ENCODE measurements at places on chromosomes 11 and 22.
A peak's percentile ranks its signal among the peaks of the same experiment; 100 is the strongest.

- no peak for DNase-seq
Measured at GRCh38 chr22:27636716-27637508, 164.6 kb downstream of the MN1 start.

DNA sequence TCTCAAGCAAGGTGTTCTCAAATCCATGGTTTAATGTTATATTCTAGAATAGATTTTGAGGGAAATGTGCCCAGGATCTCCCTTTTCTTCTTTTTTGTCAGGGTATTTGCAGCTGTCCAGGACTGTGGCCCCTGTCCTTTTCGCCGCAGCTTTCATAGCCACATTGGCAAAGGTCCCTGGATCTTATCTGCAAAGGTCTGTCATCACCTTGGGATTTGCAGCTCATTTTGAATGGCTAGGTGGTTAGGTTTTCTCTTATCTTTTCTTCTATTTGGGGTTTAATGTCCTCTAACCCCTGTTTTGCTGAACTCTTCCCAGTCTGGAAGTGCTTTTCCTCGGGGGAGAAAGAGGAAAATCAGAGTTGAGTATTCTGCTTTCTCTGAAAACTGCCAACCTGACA is 11.7 kb upstream of the C1QTNF4 start:
- no peak for DNase-seq

- DNase-seq, result peak; percentile 37
Measured at GRCh38 chr11:30128269-30128932, 102.4 kb upstream of the FSHB start.

GRCh38 chr11:128653801-128654231 is 40.1 kb upstream of the FLI1 start:
- DNase-seq, result peak; percentile 85

DNA sequence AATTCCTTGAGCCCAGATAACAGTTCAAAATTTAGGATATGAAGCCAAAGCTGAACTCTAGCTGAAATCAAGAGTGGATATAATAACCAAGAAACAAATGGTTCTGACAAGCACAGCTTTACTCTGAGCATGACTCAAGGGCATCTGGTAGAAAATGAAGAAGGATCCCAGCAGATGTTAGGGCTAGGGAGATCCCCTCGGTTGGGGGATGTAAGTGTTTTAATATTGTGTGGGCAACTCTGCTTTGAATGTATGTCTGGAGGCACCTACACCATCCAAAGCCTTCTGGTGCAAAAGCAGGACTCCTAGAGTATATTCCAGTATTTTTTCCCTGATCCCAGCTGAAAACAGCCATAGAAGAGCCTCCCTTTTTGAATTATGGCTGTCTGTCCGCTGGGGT is 61.7 kb downstream of the FLI1 start:
- DNase-seq, result no peak

DNA sequence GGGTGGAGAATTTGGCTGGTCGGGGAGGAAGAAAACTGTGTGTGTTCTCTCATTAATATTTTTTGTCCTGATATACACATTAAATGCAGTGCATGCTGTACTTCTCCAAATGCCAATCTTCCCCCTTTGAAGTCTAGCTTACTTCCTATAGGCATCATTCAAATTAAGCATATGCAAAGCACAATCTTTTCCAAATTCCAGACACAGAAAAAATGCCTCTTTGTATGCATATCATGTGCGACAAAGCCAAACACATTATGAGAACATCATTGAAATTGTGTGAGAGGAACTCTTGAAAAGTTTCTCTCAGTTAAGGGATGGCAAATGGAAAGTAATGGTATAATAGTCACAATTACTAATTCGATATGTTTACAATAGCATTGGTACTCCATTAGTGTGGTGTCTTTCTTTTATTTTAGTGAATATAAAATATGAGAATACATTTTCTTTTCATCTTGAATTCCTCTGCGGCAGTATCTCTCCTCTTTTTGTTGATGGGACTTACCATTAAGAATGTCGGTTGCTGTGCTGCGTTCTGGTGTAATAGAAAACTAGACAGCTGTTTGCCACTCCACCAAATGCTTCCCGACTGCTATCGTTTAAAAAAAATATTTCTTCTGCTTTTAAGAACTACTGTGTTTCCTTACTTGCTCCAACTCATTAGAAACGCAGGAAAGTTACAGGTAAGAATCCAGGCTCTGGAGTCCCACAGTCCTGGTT is 19.3 kb upstream of the NRIP3 start:
- no peak for DNase-seq

- peak; percentile 19 for DNase-seq
Measured at GRCh38 chr22:49838771-49839717, 11.4 kb upstream of the BRD1 start.

GRCh38 chr11:38968951-38969350 is 2370.9 kb upstream of the RAG2 start:
- no peak for DNase-seq

DNA sequence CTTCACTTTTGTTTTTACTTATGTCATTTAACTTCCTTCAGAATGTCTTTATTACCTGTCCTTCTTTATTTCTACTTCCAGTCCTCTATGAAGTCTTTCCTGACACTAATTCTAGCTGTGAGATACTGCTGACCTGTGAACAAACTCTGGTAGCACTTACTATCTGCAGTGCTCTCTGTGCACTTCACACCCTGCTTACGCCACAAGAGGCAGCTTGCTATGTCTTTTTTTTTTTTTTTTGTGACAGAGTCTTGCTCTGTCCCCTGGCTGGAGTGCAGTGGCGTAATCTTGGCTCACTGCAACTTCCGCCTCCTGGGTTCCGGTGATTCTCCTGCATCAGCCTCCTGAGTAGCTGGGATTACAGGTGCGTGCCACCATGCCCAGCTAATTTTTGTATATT is 10.7 kb downstream of the STIM1 start:
- no peak for DNase-seq

DNA sequence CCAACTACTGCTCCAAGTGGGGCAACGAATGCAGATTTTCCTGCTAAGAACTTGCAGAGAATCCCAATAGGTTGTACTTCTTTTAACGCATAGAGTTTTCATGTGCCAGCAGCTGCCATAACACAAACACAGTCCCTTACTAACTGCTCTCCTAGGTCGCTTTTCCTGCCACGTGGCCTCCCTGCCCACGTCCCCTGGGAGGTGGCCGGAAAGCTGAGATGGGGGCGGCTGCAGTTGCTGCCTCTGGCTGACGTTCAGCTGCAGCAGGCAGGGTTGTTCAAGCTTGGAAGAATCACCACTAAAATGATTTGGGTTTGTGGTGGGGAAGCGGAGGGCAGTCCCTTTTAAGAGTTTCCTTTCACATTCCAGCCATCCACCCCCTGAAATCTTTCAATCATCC is 39.3 kb downstream of the ZNF202 start:
- no peak for DNase-seq

DNA sequence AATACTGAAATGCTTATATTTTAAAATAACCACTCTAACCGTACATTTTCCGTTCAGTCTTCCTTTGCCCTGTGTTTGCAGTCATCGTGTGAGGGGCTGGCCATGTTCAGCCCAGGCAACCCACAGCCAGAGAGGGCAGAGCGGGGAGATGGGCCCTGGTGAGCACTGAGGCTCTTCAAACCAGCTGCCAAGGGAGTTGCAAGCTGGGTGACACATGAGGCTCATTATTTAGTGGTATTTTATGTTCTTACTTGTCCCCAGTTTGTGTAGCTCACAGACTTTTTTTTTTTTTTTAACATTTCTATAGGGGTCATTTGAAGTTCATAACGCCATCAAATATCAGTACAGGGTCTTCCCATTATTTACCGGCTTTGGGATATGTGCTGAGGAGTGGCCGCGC is 18.0 kb upstream of the DGCR6 start:
- DNase-seq, result no peak

DNA sequence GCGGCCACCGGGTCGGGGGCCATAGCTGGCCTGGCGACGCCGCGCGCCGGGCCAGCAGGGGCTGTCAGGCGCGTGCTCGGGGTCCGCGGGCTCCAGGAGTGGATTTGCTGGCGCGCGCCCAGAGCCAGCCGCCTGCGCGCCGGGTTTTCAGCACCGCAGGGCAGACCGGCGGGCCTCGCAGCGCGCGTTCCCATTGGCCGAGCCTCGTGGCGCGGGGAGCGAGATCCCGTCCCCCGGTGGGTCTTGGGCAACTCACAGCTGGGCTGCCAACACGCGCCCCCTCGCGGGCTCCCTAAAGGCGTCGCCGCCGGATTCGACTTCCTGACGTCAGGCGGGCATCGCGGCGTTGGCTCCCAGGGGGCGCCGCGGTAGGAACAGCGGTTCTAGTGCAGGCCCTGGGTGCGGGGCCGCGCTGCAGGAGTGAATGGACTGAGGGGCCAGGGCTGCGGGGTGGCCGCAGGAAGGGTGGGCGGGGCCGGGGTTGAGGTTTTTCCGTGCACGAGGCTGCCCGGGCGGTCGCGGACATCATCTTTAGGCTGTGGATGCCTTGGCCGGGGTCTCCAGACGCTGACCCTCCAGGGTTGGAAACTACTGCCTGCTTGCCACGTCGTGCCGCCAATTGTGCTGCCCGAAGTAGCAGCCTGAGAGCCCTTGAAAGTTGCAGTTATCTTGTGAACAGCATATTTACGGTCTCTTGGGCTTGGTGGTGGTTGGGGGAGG is at the start of gene FADS1:
Gene FADS1, minus strand, starts transcription at position 268 of the 720 bp plus-strand sequence. Its CDS starts 74 bp downstream, at position 194.
- DNase-seq, result peak; percentile 94

- no peak for DNase-seq
Measured at GRCh38 chr11:133739481-133739880, 105.8 kb downstream of the SPATA19 start.

DNA sequence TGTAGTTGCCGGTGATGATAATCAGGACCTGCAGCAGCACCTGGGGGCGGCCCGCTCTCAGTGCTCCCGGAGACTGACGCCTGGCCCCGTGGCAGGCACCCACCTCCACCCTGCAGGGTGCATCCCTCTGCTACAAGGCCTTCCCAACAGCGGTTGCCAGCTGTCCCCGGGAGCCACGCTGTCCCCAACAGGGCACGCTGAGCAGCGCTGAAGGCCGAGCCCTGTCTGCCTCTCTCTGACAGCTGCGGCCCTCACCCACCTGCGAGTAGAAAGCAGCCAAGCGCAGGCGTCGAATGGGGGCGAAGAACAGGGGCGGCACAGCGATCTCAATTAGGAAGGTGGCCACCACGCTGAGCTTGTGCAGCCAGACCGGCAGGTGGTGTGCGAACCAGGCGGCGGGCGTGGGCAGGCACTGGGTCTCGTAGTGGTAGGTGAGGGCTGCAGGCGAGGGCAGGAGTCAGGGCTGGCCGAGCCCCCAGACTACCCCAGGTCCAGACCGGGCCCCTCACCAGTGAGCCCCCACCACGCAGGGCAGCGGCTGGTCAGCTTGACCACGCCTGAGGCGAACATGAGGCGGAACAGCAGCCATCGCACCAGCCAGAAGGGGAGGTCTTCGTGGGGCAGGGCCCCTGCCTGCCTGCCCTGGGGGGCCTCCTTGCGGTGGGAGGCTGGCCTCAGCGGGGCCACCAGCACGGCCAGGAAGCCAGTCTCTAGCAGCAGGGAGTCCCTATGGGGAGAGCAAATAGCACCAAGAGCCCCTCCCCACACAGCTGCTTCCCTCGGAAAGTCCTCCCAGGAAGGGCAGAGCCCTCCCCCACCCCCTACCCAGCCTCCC is 1.5 kb downstream of the LMF2 start:
- DNase-seq, result no peak
